ENCODE measurements at places on chromosomes 6 and 20. TPM values are rescaled to one million over a fixed set of nuclear protein-coding genes. Genes with fewer than 3 reads are reported as not detected.

- H3K4me3 ChIP-seq = no peak overlapping the region
- DNase-seq = no peak
- no peak overlapping the region for H3K27ac ChIP-seq
- H3K27me3 ChIP-seq = no peaks in the 10 kb centered on the region
- H3K4me1 ChIP-seq = no peaks in the 10 kb centered on the region
- H3K36me3 ChIP-seq = no peaks in the 10 kb centered on the region
These were observed 67.2 kb downstream of the SLC22A1 start for GRCh38 chr6:160188773-160189172.

GRCh38 chr20:50101887-50102286 is 11.1 kb downstream of the UBE2V1 start:
- H3K27me3 ChIP-seq = no peaks in the 10 kb centered on the region
- peaks cover 26% of the 10 kb centered on the region for H3K4me1 ChIP-seq
- peak overlapping the region; percentile 29 for H3K27ac ChIP-seq
- no peak for DNase-seq

GRCh38 chr6:73941892-73942291 is 245.9 kb downstream of the CD109 start:
- H3K4me1 ChIP-seq = no peaks in the 10 kb centered on the region
- H3K27ac ChIP-seq = no peak overlapping the region
- H3K36me3 ChIP-seq = no peaks in the 10 kb centered on the region
- no peaks in the 10 kb centered on the region for H3K27me3 ChIP-seq
- DNase-seq = no peak
- H3K4me3 ChIP-seq = no peak overlapping the region

SAMD3 gene
- 0.29 TPM for total RNA-seq

GRCh38 chr6:23349521-23350147 is 776.4 kb upstream of the NRSN1 start:
- no peak overlapping the region for H3K27ac ChIP-seq
- no peaks in the 10 kb centered on the region for H3K27me3 ChIP-seq
- DNase-seq = no peak
- no peaks in the 10 kb centered on the region for H3K4me1 ChIP-seq

DNA sequence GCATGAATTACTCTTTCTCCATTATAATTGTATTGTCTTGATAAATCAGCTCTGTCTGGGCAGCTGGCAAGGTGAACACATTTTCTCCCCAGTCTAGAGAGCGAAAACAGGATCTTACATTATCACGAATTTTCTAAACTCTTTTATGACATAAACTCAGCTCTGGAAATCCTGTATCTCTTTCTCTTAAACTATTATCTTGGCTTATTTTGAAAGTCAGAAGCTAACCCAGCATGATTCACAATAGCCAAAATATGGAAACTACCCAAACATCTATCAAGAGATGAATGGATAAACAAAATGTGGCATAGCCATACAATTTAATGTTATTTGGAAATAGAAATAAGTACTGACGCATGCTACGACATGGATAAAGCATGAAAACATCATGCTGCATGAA is 25.9 kb upstream of the AGPAT4 start:
- no peaks in the 10 kb centered on the region for H3K36me3 ChIP-seq
- no peak for DNase-seq
- no peaks in the 10 kb centered on the region for H3K27me3 ChIP-seq

SLC12A5 gene
- 5.3 TPM for total RNA-seq

- H3K4me1 ChIP-seq = peaks cover 14% of the 10 kb centered on the region
- H3K36me3 ChIP-seq = no peaks in the 10 kb centered on the region
- H3K4me3 ChIP-seq = no peak overlapping the region
- DNase-seq = peak; percentile 75
- H3K27ac ChIP-seq = no peak overlapping the region
These were observed 9.0 kb upstream of the GRM4 start for GRCh38 chr6:34154668-34155447.

GRCh38 chr6:167682125-167682524 is 144.6 kb upstream of the AFDN start:
- no peak for DNase-seq

GRCh38 chr6:12569646-12570045 is 146.9 kb upstream of the PHACTR1 start:
- no peaks in the 10 kb centered on the region for H3K4me1 ChIP-seq
- no peaks in the 10 kb centered on the region for H3K27me3 ChIP-seq
- H3K4me3 ChIP-seq = no peak overlapping the region
- H3K36me3 ChIP-seq = no peaks in the 10 kb centered on the region

- no peaks in the 10 kb centered on the region for H3K36me3 ChIP-seq
- no peak overlapping the region for H3K27ac ChIP-seq
- H3K4me3 ChIP-seq = no peak overlapping the region
- no peaks in the 10 kb centered on the region for H3K4me1 ChIP-seq
These were observed 512.5 kb downstream of the BCKDHB start for GRCh38 chr6:80618953-80619352.

DNA sequence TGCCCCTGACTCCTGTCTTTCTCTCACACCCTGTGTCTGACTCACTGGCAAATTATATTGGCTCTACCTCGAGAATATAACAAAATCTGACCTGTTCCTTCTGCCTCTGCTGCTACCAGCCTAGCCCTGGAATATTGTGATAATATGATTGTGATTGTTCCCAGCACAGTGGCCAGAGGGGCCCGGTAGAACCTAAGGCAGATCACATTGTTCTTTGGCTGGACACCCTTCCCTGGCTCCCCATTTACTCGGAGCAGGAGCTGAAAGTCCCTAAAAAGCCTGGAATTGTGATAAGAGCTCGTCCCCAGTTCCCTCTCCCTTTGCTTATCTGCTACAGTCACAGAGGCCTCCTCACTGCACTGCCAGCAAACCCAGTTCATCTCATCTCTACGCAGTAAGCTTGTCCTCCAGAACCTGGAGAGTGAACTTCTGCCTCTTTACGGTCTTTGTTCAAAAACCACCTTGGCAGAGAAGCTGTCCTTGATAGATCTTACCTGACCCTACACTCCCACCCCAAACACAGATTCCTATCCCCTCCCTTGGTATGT is 21.8 kb downstream of the SERPINB6 start:
- no peak overlapping the region for H3K4me3 ChIP-seq
- no peak for DNase-seq
- H3K4me1 ChIP-seq = peaks cover 25% of the 10 kb centered on the region
- H3K27ac ChIP-seq = peak overlapping the region; percentile 43

DNA sequence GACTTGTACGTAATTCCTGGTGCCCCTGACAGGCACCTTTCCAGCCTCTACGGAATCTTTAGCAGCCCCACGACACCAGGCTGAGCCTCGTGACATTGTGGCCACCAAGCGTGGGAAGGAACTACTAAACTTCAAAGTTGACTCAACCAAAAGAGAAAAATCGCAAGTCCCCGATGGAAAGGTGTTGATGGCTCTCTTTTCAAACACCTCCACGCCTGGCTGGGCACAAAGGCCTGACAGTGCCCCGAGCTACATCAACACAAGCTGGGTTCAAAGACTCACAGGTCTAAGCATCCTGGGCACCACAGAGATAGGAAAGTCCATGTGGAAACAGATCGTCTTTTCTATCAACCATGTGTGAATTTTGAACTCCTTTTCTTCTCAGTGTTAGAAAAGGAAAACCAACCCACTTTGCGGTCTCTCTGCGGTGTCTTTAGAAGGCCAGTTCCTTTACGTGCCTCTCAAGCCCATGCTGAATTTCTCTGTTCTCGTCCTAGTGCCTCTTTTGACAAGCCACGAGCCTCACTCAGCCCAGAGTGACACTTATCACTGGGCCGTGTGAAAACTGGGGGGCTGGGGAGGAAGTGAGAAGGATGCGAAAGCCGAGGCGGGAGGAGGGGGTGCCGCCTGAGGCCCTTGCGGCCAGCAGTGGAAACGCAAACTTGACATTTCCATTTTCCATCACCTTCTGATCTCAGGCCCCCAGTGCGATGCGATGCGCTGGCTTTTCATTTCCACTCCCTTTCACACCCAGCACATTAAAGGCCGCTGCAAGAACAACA is 59.4 kb downstream of the GFOD1 start:
- no peaks in the 10 kb centered on the region for H3K27me3 ChIP-seq
- H3K4me1 ChIP-seq = peaks cover 15% of the 10 kb centered on the region
- no peak overlapping the region for H3K4me3 ChIP-seq
- no peaks in the 10 kb centered on the region for H3K36me3 ChIP-seq

GRCh38 chr6:106046116-106046853 is 39.9 kb upstream of the PRDM1 start:
- peak; percentile 60 for DNase-seq
- H3K27ac ChIP-seq = no peak overlapping the region
- no peaks in the 10 kb centered on the region for H3K36me3 ChIP-seq
- H3K4me3 ChIP-seq = no peak overlapping the region

MRS2 gene
- 57.5 TPM for total RNA-seq

AGER gene
- total RNA-seq = 11.5 TPM

DNA sequence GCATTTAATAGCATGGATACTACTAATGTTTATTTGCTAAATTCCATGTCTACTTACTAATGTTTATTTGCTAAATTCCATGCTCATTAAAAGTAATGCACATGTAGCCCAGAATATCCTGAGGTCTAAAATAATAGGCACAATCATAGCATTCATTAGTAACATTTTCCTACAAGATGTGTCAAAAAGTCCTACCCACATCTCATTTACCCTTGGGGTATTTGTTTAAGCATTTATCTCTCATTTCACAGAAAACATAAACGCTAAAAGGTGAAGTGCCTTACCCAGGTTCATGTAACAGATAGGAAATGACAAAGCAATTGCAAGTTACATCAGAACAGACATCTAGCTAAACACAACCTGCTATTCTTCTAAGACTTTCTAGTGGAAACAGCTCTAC is 457.1 kb downstream of the HACE1 start:
- H3K27ac ChIP-seq = no peak overlapping the region
- H3K27me3 ChIP-seq = no peaks in the 10 kb centered on the region
- no peaks in the 10 kb centered on the region for H3K36me3 ChIP-seq
- H3K4me1 ChIP-seq = no peaks in the 10 kb centered on the region

All from K562 (cell line).